ENCODE measurements at places on chromosomes 2 and 18. TPM values are rescaled to one million over a fixed set of nuclear protein-coding genes. Genes with fewer than 3 reads are reported as not detected.

The TBC1D8 gene
- 16.1 TPM for total RNA-seq

The GTF2A1L gene
- not detected for total RNA-seq

The R3HDM1 gene
- 47.5 TPM for total RNA-seq

The APCDD1 gene
- total RNA-seq: 139 TPM

The POTEI gene
- 2.1 TPM for total RNA-seq

Measured in type B pancreatic cell (in vitro differentiated cells).